ENCODE measurements at places on chromosomes 13 and 19.

GRCh38 chr19:35013041-35013819, 13.1 kb downstream of the GRAMD1A start:
- DNase-seq: no peak

DNA sequence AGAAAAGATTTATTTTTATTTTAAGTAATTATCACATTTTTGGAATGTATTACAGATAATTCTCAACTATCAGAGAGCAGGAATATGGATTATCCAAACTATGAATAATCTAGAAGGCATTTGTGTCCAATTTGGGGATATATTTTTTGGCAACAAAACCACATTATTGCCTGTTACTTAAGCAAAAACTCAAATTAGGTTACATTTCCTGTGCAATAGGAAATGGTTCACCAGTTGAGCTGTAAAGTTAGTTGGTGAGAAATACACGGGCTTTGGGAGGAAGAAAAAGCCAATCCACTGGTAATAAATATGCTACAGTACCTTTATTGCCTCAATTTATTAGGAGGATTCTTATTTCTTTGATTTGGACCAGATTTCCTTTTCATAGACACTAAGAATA, 1075.2 kb downstream of the PCDH9 start:
- DNase-seq: no peak

GRCh38 chr13:99902657-99903056, 68.9 kb downstream of the ZIC5 start:
- no peak for DNase-seq

DNA sequence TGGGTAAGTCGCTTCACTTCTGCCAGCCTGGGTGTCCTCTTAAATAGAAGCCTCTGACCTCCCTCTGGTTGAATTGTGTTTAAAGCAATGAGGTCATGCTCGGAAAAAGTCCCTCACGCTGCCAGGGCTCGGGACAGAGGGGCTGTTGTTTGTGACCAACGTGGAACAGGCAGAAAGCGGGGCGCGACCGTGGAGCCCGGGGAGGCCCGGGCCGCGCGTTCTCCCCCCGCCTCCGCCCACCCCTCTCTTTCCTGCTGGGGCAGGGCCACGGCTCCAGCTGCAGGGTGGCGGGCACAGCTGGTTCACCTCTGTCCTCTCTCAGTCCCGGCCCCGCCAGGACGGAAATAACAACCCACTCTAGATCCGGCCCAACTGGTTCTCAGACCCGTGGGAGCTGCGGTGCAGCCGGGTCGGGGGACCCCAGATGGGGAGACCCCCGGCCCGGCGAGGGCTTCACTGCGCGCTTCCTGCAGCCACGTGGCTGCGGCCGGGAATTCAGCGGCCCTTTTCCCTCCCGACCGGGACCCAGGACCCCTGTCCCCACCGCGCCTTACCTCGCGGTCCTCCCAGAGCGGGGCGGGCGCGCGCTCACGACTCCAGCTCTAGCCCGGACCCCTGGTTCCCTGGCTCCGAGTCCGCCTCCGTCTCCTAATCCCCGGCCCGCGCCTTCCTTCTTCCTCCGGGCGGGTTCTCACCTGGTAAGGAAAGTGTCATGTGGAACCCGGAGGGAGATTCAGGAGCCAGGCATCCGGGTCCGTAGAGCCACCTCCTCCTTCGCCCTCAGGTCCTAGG, 1.9 kb downstream of the CDC42EP5 start:
- no peak for DNase-seq

- no peak for DNase-seq
Observed at GRCh38 chr19:38890686-38891085, 8.7 kb downstream of the SIRT2 start.

DNA sequence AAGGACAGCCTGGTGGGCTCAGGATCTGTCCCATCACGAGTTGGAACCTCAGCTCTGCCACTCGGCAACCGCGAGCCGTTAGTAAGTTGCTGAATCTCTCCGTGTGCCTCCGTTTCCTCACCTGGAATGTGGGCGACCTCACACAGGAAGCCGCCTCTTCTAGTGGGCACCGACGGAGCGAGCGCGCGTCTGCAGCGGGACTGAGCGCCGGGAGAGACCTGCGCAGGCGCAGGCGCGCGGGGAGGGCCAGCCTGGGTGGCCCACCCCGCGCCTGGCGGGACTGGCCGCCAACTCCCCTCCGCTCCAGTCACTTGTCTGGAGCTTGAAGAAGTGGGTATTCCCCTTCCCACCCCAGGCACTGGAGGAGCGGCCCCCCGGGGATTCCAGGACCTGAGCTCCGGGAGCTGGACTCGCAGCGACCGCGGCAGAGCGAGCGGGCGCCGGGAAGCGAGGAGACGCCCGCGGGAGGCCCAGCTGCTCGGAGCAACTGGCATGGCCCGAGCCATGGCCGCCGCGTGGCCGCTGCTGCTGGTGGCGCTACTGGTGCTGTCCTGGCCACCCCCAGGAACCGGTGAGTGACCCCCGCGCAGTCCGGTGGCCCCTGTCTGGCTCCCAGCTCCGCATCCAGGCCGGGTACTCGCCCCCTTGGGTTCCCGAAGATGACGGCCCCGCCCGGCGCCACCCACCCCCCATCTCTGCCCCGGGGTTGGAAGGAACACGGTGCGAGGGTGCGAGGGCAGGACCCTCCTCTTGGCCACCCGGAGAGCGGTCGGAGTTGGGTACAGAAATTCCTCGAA, at the start of gene PVR:
TSS of gene PVR (plus strand) at position 306 of the 797 bp plus-strand sequence. CDS start at position 493, 187 bp downstream.
- no peak for DNase-seq

DNA sequence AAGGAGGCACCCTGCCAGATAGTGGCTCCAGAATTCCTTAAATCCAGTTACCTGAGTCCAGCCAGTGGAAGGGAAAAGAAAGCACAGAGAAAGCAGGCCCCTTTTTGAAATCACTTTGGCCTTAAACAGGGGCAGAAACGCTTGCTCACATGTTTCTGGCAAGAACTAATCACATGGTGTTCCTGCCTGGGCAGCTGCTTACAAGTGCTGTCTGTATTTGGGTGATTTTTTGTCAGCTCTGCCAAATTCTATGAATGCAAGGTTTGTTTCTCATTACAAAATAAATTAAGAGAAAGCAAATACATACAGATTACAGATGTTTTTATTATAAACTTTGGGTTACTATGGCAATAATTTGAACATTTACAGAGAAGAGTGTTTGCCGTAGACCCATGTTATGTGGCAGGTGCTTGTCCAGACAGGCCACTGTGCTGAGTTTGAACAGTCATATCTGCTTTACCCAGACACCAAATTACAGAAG, 1237.8 kb downstream of the SLITRK5 start:
- no peak for DNase-seq

GRCh38 chr19:10870501-10870954, 825 bp upstream of the CARM1 start:
- no peak for DNase-seq

DNA sequence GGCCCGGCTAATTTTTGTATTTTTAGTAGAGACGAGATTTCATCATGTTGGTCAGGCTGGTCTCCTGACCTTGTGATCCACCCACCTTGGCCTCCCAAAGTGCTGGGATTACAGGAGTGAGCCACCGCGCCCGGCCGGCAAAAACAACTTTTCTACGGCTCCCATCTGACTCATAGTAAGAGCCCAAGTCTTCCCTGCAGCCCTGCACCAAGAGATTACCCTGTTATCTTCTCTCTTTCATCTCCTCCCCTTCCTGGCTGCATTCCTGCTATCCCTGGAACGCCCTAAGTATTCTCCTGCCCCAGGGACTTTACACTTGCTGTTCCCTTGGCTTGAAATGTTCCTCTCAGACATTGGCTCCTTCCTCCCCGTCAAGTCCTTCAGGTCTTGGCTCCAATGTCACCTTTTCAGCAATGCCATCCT, 6.6 kb downstream of the AP2S1 start:
- DNase-seq: no peak

GRCh38 chr13:30204564-30204963, 102.8 kb downstream of the KATNAL1 start:
- DNase-seq: no peak

DNA sequence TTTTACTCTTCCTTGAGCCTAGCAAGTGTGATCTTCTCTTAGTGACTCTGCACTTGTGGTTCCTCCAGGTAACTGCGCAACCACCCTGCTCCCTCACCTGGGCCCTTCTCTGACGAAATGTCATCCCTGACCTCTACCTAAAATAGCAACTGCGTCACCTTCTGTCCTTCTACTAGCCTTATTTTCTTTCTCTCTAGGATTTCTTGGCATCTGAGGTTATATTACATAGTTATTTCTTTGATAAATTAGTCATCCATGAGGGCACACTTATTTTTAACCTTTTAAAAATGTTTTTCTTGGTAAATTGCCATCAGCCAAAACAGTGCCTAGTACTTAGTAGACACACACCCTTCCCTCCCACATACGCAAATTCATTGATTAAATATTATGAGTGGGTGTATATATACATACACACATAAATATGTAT, 355.5 kb downstream of the ENOX1 start:
- no peak for DNase-seq

- no peak for DNase-seq
Observed at GRCh38 chr13:28451482-28452217, 43.3 kb downstream of the FLT1 start.

- no peak for DNase-seq
Observed at GRCh38 chr19:5360003-5360780, 19.6 kb upstream of the PTPRS start.

GRCh38 chr13:46855166-46855565, 41.7 kb downstream of the HTR2A start:
- no peak for DNase-seq

DNA sequence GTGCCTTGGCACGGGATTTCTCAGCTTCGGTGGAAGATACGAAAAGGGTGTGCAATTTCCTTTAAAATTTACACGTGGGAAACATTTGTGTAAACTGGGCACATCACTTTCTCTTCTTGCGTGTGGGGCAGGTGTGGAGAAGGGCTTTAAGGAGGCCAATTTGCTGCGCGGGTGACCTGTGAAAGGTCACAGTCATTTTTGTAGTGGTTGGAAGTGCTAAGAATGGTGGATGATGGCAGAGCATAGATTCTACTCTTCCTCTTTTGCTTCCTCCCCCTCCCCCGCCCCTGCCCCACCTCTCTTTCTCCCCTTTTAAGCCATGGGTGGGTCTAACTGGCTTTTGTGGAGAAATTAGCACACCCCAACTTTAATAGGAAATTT, 7.2 kb downstream of the SLITRK5 start:
- no peak for DNase-seq

DNA sequence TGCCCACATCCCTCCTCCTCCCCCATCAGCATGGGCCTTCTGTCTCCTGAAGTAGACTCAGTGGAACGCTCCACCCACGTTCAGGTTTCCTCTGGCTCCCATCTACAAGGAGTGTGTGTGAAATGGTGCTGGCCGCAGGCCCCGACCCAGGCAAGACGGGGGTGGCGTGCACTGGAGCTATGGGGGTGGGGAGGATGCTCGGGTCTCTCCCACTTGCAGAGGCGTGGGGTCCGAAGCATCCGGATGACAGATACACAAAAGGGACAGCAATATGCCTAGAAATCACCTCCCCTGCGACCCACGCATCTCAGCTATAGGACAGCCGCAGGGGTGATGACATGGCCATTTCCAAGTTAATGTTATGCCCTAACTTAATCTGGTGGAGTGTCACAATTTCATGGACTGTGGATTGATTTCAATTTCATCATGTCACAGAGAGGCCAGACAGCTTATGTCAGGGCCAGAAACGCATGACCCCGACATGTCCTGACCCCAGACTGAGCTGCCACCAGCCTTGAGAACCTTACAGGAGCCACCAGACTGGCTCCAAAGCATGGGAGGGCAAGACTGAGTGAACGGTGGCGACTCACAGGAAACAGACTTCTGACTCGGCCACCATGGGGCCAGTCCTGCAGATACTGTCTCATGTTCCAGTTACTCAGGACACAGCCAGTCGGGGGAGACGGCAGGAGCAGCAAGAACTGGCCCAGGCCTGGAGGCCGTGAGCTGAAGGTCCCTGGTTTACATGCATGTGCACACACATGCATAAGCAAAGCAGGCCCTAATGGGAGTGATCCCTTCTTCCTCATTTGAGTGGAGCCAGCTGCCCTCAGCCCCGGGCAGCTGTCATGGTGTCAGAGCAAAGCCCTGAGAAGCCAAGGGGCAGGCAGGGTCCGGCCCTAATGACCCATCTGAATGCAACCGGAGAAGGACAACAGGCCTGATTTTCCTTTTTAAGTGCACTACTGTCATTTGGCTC, 82.2 kb downstream of the SLC7A1 start:
- DNase-seq: no peak

GRCh38 chr13:30681843-30682242, 53.5 kb upstream of the ALOX5AP start:
- no peak for DNase-seq

DNA sequence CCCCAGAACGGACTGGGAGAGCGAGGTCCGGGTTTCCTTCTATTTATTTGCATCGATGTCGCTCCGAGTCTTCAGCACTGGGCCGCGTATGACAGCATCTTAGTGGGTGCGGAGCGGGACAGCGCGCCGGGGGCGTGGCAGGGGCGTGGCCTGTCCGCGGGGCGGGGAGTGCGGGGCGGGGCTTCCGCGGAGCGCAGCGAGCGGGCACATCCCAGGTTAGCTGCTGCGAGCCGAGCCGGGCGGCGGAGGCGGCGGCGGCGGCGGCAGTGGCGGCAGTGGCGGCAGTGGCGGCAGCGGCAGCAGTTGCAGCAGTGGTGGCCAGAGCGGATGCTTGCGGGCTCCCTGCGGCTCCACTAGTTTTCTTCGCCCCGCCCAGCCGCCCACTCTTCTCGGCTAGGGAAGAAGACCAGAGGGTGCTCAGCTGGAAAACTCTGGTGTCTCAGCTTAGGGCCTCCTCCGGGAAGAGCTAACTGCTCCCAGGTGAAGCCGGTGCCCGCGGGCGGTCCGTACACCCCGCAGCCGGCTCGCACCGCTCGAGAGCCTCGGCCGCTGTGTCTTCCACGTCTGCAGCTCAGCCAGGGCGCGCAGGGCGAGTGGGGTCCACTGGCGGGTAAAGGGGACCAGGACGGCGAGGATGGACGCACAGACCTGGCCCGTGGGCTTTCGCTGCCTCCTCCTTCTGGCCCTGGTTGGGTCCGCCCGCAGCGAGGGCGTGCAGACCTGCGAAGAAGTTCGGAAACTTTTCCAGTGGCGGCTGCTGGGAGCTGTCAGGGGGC, at the start of gene GPC5:
TSS of gene GPC5 (plus strand) at position 209 of the 776 bp plus-strand sequence.
- DNase-seq: no peak

- peak; percentile 12 for DNase-seq
Observed at GRCh38 chr13:109412283-109412901, 374.0 kb downstream of the IRS2 start.

GRCh38 chr13:24995225-24995804, 100.6 kb upstream of the PABPC3 start:
- DNase-seq: peak; percentile 40

Data from SIG-M5 (cell line).